ENCODE measurements at places on chromosomes 1 and 21. TPM values are rescaled to one million over a fixed set of nuclear protein-coding genes. Genes with fewer than 3 reads are reported as not detected.

Gene AKR7A3
- 1.7 TPM for total RNA-seq

Gene RGS13
- total RNA-seq, result not detected

Gene ACKR1
- not detected for total RNA-seq

DNA sequence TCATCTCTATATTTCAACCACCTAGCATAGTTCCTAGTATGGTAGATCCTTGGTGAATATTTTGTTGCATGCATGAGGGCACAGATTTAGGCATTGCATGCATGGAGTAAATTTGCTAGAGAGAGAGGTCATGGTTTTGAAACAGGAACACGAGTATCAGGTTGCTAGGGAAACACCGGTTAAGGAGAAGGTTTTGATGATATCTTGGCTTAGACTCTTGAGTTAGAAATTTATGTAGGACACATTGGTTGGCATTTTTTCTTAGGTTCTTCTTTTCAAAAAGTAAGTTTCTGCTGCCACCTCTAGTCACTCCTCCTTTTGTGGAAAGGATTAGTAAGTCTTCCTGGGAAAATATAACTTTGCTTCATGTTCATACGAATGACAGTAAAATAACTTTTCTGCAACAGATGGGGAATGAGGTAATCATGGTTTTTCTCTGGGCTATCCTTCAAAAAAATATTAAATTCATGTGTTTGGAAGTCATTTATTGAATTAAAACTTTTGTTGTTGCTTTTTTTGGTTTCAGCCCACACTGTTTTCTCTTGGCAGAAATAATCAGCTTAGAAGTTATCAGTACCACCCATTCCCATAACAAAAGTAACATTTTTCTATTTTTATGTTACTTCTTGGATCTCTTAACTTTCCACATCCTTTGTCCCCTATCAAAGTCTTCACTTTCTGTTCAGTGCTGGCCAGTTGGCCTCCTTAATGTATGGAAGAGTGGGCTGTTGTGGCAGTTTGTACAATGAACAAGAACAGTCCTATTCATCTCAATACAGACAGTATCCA, 97.3 kb downstream of the PLA2G4A start:
- no peak overlapping the region for H3K4me3 ChIP-seq
- H3K4me1 ChIP-seq, result peaks cover 9% of the 10 kb centered on the region
- H3K36me3 ChIP-seq, result no peaks in the 10 kb centered on the region

DNA sequence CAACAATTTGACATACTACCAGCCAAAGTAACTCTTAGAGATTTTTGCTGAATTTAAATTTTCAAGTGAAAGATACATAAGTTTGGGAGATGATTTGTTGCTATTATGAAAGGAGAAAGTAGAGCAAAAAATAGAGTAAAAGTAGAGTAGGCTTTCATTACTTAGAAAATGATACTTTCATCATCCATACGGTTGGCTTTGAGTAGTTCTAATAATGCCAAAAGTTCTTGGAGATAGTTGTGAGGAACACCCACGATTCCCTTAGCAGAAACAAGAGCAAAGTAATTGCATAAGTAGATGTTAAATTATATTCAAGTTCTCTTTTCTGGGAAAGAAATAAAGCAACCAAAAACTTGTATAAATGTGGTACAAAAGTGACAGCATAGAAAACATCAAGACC, 95.0 kb upstream of the VAV3 start:
- H3K4me3 ChIP-seq, result no peak overlapping the region
- no peaks in the 10 kb centered on the region for H3K36me3 ChIP-seq
- no peak for DNase-seq

- H3K4me3 ChIP-seq, result no peak overlapping the region
- DNase-seq, result no peak
- H3K27me3 ChIP-seq, result no peaks in the 10 kb centered on the region
Measured at GRCh38 chr21:45154511-45155508, 80.4 kb downstream of the ADARB1 start.

GRCh38 chr1:202279806-202280205, 61.9 kb downstream of the UBE2T start:
- H3K4me3 ChIP-seq, result no peak overlapping the region
- H3K4me1 ChIP-seq, result peaks cover 13% of the 10 kb centered on the region
- DNase-seq, result no peak
- peaks cover 64% of the 10 kb centered on the region for H3K27me3 ChIP-seq
- H3K27ac ChIP-seq, result no peak overlapping the region

DNA sequence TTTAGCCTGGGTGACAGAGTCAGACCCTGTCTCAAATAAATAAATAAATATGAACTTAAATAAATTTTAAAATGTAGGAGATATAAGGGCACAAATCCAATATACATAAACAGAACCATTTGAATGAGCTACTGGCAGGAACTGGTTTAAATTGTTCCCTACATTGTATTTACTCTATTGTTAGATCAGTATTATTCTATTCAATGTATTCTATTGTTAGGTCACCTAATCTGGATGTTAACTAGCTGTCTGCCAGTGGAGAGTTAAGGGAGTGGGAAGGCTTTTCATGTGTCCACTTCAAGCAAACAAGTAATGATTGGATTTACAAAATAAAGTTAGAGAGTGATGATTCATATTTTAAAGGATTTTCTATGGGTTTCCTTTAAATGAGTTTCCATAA, 4.9 kb upstream of the FBXO28 start:
- peaks cover 6% of the 10 kb centered on the region for H3K4me1 ChIP-seq
- no peaks in the 10 kb centered on the region for H3K27me3 ChIP-seq
- H3K36me3 ChIP-seq, result no peaks in the 10 kb centered on the region
- H3K4me3 ChIP-seq, result no peak overlapping the region
- DNase-seq, result no peak

DNA sequence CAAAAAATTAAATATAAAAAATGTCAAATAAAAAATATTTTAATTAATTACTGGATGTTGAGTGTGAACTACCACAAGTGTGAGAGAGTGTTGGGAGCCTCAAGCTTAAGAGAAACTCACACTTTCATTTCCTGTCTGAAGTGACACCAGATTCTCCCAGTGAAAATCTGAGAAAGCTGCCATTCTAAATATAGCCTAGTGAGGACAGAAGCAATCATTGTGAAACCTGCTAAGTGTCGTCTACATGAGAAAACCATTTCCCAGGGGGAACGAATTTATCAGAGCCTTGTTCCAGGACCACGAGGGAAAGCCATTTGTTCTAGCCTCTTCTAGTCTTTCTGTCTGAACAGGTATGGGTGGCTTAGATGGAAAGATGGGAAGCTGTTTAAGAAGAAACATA, 329.3 kb upstream of the PRMT6 start:
- H3K36me3 ChIP-seq, result no peaks in the 10 kb centered on the region
- no peak overlapping the region for H3K4me3 ChIP-seq
- no peak for DNase-seq
- H3K4me1 ChIP-seq, result no peaks in the 10 kb centered on the region
- H3K27me3 ChIP-seq, result no peaks in the 10 kb centered on the region
